Forelimb muscle (tissue), 1 donor: ENCODE measurements at places on chromosomes 2 and 18.

DNA sequence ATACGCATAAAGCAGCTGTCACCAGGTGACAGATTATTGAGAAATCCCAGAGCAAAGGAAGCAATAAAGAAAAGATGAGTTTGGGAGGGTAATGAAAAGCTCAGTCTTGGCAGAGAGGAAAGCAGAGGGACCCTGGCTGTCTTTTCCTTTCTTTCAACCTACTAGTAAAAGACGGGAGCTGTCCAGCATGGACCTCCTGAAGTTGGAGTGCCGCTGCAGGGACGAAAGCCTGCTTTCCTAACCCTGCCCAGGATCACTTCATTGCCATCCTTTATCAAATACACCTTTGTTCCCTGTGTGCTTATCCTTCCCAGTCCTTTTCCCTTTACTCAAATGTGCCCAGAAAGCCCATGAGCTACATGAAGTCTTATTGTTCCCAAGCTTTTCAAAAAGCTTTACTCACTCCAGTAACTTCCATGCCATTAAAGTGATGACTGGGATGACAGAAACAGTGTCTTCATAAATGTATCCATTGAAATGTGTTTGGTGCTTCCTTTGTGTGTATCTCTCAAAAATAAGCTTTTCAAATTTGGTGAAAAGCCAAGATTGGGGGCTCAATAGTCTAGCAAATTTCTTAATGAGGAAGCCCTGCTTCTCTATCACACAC is 3.7 kb upstream of the SPR start:
- DNase-seq: no peak

- DNase-seq: no peak
Measured at GRCh38 chr18:39951142-39951720, 2003.8 kb upstream of the PIK3C3 start.

- DNase-seq: no peak
Measured at GRCh38 chr2:3212984-3213383, 164.6 kb downstream of the EIPR1 start.

DNA sequence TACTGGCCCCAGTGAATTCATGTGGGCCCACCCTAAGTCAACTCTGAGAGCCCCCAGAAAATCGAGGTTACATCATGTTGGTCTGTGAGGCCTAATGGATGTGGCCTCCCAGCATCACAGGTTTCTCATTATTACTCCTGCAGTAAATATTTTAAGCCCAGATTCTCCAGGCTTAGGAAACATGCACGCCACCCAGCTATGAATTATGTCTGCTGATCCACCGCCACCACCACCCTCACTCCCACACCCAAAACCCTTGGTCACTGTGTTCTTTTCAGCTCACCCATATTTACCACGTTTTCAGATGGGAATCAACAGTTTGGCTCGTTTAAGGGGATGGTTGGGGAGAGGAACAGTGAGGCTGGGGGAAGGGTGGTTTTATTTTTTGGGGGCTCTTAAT is 128.6 kb downstream of the NCK2 start:
- DNase-seq: no peak
